ENCODE measurements at places on chromosomes 3 and 15.

GRCh38 chr15:48416301-48416700 lies 85.1 kb downstream of the DUT start:
- H3K36me3 ChIP-seq, result no peaks in the 10 kb centered on the region
- H3K27ac ChIP-seq, result no peak overlapping the region
- no peak for DNase-seq
- peaks cover 10% of the 10 kb centered on the region for H3K27me3 ChIP-seq

- H3K36me3 ChIP-seq, result no peaks in the 10 kb centered on the region
- no peaks in the 10 kb centered on the region for H3K4me1 ChIP-seq
- no peak overlapping the region for H3K4me3 ChIP-seq
Observed at GRCh38 chr3:120274739-120275167, 10.3 kb downstream of the GPR156 start.

- H3K4me1 ChIP-seq, result no peaks in the 10 kb centered on the region
- no peaks in the 10 kb centered on the region for H3K36me3 ChIP-seq
- no peak overlapping the region for H3K27ac ChIP-seq
- no peak overlapping the region for H3K4me3 ChIP-seq
Observed at GRCh38 chr3:6301626-6302025, 559.3 kb upstream of the GRM7 start.

- H3K4me3 ChIP-seq, result no peak overlapping the region
- H3K27ac ChIP-seq, result no peak overlapping the region
- DNase-seq, result no peak
- no peaks in the 10 kb centered on the region for H3K36me3 ChIP-seq
Observed at GRCh38 chr15:55784286-55784685, 41.3 kb upstream of the PRTG start.

DNA sequence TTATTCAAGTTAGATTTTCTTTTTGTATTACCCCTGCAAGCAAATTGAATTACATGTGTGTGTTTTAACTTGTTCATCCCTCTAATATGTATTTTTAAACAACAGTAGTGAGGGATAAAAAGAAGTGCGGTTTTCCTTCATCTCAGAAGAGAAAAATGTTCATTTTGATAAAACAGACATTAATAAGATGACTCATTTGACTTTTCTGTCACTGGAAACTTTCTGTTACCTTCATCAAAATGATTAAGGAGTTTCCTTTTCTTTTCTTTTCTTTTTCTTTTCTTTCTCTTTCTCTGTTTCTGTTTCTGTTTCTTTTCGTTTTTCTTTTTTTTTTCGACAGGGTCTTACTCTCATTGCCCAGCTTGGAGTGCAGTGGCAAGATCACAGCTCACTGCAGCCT lies 53.0 kb downstream of the ECT2 start:
- H3K4me3 ChIP-seq, result no peak overlapping the region
- peaks cover 7% of the 10 kb centered on the region for H3K4me1 ChIP-seq
- H3K27me3 ChIP-seq, result no peaks in the 10 kb centered on the region

DNA sequence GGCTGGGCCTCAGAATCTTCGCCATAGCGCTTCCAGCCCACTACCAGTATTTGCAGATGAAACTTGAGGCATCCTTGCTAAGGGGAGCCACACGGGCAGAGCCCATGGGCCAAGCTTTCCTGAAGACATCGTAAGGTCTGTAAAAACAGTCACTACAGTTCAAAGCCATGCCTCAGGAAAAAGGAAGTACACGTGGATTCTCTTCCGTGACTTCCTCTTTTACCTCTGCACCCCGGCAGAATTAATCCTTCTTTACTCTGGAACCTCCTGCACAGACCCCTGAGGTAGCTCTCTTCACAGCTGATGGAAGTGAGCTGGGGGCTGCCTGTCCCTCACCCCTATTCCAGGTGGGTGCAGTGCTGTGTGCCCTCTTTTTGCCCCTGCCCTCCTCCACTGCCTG lies 129.2 kb downstream of the CHDH start:
- H3K4me1 ChIP-seq, result peaks cover 5% of the 10 kb centered on the region
- no peak overlapping the region for H3K27ac ChIP-seq
- H3K36me3 ChIP-seq, result no peaks in the 10 kb centered on the region
- H3K27me3 ChIP-seq, result peaks cover 3% of the 10 kb centered on the region
- no peak for DNase-seq

DNA sequence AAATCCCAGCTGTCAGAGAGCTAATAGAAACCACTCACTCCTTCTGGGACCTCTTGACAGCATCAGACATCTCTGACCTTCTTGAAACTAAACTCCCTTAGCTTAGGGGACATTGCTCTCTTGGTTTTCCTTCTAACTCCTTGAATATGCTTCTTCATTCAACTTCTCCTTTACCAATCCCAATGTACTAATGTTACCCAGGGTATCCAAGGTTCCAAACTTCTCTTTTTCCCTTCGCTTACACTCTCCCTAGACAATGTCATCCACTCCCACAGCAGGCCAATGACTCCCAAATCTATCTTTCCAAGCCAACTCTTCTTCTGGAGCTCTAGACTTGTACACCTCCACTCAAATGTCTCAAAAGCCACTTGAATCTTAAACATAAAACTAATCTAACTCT lies 14.6 kb downstream of the HEXA start:
- no peaks in the 10 kb centered on the region for H3K27me3 ChIP-seq
- H3K36me3 ChIP-seq, result peaks cover 22% of the 10 kb centered on the region
- no peak overlapping the region for H3K4me3 ChIP-seq
- H3K4me1 ChIP-seq, result peaks cover 24% of the 10 kb centered on the region
- DNase-seq, result no peak

GRCh38 chr3:58470363-58471024 lies 21.4 kb upstream of the KCTD6 start:
- H3K36me3 ChIP-seq, result no peaks in the 10 kb centered on the region
- H3K27ac ChIP-seq, result peak overlapping the region; percentile 88
- peaks cover 43% of the 10 kb centered on the region for H3K4me1 ChIP-seq
- DNase-seq, result no peak

DNA sequence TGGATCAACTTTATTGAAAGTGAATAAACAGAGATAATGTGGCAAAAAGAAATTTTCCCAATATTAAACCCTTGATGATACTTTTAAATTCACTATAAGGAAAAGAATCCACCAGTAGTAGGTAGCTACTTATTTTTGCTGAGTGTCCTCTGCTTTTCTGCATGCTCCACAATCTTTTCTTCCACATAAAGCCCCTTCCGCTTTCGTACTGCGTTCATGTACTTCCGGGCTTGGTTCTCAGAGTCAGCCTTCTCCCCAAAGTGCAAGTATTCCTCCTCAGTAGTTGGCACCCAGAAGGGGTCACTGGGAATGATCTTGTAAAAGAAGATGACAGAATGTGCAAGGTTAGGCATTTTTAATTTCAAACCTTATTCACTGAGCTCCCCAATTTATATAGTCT lies 84.4 kb upstream of the MEX3B start:
- no peak overlapping the region for H3K4me3 ChIP-seq
- peaks cover 5% of the 10 kb centered on the region for H3K4me1 ChIP-seq
- peaks cover 74% of the 10 kb centered on the region for H3K36me3 ChIP-seq

DNA sequence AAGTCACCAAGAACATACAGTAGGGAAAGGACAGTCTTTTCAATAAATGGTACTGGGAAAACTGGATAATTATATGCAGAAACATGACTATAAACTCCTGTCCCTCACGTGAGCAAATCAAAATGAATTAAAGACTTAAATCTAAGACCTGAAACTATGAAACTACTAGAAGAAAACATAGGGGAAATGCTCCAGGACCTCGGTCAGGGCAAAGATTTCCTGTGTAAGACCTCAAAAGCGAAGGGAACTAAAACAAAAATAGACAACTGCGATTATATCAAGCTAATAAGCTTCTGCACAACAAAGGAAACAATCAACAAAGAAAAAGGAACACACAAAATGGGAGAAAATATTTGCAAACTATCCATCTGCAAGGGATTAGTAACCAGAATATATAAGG lies 62.7 kb downstream of the CRYGS start:
- no peak overlapping the region for H3K27ac ChIP-seq
- H3K4me1 ChIP-seq, result peaks cover 10% of the 10 kb centered on the region
- no peaks in the 10 kb centered on the region for H3K27me3 ChIP-seq
- H3K4me3 ChIP-seq, result no peak overlapping the region
- DNase-seq, result no peak

GRCh38 chr3:128458746-128459460 lies 7.8 kb downstream of the DNAJB8 start:
- no peak for DNase-seq
- no peak overlapping the region for H3K4me3 ChIP-seq
- no peaks in the 10 kb centered on the region for H3K4me1 ChIP-seq
- H3K27ac ChIP-seq, result no peak overlapping the region
- H3K27me3 ChIP-seq, result peaks cover 28% of the 10 kb centered on the region
- no peaks in the 10 kb centered on the region for H3K36me3 ChIP-seq

GRCh38 chr3:157921811-157922210 lies 184.4 kb downstream of the SHOX2 start:
- no peak for DNase-seq
- H3K27ac ChIP-seq, result no peak overlapping the region
- no peaks in the 10 kb centered on the region for H3K4me1 ChIP-seq
- H3K36me3 ChIP-seq, result no peaks in the 10 kb centered on the region

- peaks cover 49% of the 10 kb centered on the region for H3K4me1 ChIP-seq
- DNase-seq, result no peak
Observed at GRCh38 chr3:69212411-69213160, 90.2 kb upstream of the LMOD3 start.

DNA sequence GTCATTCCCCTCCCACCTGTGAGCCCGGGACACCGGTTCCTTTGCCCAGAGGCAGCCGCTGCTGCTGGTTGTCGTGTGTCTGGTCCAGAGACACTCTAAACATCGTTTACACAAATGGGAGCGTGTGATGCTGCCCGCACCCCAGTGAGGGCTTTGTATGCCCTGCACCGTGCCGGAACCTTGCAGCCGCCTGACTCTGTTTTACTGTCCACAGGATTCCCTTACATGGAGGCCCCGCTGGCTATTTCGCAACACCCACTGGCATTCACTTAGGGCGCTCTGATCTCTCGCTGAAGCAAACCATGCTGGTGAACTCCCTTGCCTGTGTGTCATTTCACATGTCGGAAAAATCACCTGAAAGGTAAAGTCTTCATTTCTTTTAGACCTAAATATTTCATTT lies 100.8 kb upstream of the SLC6A6 start:
- H3K4me3 ChIP-seq, result no peak overlapping the region
- peaks cover 4% of the 10 kb centered on the region for H3K4me1 ChIP-seq
- H3K27ac ChIP-seq, result no peak overlapping the region
- DNase-seq, result no peak
- no peaks in the 10 kb centered on the region for H3K36me3 ChIP-seq
- peaks cover 12% of the 10 kb centered on the region for H3K27me3 ChIP-seq

DNA sequence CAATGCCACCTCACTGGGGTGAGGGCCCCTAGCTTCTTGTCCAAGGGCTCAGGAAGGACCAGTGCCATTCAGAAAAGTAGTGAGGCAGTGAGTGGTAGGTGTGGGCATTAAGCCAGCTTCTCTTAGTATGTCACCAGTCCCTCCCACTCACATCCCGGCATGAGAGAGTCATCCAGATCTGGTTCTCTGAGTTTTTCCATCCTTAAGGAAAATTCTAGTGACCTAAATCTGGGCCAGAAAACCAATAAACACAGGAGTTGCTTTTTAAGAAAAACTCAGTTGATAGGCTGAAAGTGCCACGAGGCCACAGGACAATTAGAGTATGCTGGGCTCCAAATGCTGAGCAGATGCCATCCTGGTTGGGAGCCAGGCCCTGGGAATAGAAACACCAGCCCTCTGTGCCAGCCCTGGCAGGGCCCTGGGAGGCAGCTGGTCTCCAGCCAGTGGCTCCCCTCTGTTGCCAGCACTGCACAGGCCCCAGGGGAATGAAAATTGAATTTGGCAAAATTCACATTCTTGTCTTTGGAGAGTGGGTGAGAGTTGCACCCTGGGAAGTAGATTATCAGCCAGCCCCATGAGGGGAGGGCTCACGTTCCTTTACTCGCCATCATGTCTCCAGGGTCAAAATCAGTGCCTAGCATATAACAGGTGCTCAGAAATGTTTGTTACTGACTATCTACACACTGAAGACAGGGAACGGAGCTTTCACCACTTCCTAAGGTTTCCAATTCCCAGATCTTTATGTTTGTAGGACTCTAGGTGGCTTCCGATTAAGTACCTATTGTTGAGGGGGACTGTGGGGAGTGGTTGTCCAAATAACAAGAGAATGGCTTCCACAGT lies 52.8 kb downstream of the FAM43A start:
- no peak overlapping the region for H3K27ac ChIP-seq
- peaks cover 30% of the 10 kb centered on the region for H3K27me3 ChIP-seq
- DNase-seq, result no peak
- no peak overlapping the region for H3K4me3 ChIP-seq
- H3K4me1 ChIP-seq, result peaks cover 1% of the 10 kb centered on the region
- H3K36me3 ChIP-seq, result no peaks in the 10 kb centered on the region

Data from activated T-cell treated with anti-CD3 and anti-CD28 coated beads, Interleukin-2, amount 50 U/mL, for 24 hours (primary cell).